ENCODE measurements at places on chromosomes 3 and 15.

DNA sequence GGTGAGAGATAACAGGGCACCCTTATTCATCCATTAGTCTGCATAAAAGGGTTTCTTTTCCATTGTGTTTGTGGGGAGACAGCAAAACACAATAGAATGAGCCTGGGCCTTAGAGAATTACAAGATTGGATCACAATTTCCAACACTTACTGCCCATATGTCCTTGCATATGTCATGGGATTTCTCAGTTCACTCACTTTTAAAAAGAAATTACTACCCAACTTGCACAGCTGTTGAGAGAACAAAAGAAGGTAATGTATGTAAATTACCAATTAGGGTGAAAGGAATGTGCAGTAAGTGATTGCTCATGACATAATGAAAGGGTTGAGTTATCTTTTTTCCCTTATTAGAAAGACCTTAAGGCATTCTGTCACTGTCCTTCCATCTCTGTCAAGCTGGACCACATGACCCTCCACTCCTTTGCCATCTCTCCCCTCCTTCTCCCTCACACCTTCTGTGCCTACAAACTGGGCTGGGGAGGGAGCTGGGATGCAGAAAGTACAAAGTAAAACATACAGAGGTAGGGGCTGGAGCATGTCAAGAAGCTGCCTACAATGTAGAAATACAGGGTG lies 244.2 kb downstream of the ZMAT3 start:
- no peak for DNase-seq

DNA sequence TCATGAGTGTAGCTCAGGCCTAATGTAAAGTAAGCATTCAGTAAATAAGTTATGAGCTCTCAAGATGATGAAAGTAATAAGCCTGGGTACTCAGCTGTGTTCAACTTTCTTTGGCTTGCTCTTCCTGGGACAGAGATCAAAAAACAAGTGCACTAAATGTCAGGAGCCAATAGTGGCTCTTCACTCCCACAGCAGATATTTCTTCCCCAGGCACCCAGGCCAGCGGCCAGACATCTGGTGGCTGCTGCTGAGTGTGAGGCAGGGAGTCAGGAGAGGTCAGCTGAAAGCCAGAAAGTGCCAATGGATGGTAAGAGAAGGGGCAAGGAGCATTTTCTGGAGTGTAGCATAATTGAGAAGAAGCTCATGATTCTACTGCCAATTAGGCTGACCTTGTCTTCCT lies 18.2 kb upstream of the ITGA11 start:
- DNase-seq = no peak

DNA sequence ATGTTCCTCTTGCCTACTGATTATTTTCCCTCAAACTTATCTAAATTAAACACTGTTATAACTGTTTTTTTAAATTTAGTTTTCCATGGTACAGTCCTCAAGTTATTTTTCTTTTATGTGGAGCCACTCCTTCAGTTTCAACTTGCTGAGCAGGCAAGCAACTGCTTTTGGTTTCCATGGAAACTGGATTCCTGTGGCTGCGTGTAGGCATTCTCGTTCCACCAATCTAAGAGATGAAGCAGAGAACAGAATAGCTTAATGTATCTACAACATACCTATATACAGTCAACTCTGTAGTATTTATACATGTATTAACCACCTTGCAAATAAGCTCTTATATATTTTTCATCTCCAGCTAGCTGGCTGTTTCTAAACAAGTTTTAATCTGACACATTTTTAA lies 25.8 kb upstream of the ANXA2 start:
- peak; percentile 9 for DNase-seq

- no peak for DNase-seq
Measured at GRCh38 chr15:76114561-76114960, 54.8 kb downstream of the TMEM266 start.

- DNase-seq = peak; percentile 25
Measured at GRCh38 chr3:31567036-31567435, 34.3 kb downstream of the STT3B start.

DNA sequence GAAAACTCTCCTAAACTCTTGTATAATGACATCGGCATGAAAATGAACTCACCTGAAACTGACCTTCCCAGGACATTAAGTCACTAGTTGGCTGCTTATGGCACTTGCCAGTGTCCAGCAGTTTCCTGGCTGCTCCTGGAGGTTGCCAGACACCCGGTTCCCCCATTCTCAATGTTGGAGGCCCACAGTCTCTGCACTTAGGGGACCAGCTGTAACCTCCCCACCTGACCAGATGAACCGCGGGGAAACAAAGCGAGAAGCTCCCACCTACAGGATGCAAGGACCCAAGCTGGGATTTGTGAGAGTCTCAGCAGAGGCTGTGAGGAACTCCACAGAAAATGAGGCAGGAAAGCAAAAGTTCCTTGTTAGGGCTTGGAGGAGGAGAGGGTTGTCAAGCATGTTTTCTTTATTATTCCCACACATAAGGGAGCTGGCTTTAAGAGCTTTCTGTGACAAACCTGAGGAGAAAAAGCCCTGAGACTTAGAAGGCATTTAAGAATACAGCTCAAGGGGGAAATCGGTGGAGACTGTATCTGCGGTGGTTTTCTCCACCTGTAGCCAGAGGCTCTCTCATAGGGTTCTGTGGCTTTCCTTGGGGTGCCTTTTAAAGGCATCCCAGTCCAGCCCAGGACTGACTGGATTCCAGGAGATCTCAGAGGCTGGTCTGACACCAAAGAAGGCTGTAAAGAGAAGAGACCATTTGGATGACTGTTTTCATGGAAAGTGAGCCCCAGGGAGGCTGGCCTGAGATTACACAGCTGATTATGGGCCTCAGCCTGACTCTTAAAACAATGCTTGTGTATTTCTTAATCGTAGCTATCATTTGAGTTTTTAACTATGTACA lies 4.6 kb downstream of the TPM1 start:
- DNase-seq = no peak

GRCh38 chr15:92393071-92393979 lies at the start of gene ST8SIA2:
ST8SIA2 (plus strand) TSS chr15:92393881; CDS start chr15:92394065, 184 bp downstream.
- no peak for DNase-seq

DNA sequence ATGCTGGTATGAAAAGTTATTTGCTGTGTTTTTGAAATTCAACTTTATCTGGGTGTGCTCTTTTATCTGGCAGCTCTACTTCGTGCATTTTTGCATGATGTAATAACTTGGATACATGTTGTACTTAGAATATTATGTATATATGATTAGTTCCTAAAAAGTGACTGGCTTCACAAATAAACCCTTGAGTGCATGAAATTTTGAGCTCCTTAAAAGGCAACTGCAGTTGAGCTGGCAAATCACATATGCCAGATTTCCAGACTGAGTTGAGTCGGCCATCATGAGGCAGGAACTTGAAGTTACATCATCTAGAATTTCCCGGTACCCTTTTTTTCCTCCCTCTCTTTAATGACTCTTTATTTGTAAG lies 162.5 kb downstream of the FNDC3B start:
- DNase-seq = no peak

GRCh38 chr3:14166877-14167603 lies 11.4 kb downstream of the XPC start:
- no peak for DNase-seq

DNA sequence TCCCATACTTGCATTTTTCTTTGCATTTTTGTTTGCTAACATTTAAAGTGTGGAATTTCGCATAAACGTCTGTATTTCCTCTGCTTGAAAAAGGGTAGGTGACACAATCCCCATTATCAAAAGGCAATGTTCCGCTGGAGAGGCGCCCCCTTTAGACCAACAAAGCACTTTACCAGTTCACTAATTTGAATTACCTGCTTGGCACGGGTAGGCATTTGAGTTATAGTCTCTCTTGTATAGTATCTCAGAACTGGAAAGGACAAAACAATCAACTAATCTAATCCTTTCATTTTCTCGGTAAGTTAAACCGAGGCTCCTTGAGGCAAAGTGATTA lies 775 bp upstream of the CCDC39 start:
- peak; percentile 60 for DNase-seq

All from cerebellar cortex (tissue), 1 donor.